ENCODE measurements at places on chromosomes 2 and 18.

GRCh38 chr2:74201196-74201595 is 2.8 kb downstream of the MTHFD2 start:
- no peak for DNase-seq

- no peak for DNase-seq
Observed at GRCh38 chr2:120722568-120723421, 12.9 kb upstream of the GLI2 start.

DNA sequence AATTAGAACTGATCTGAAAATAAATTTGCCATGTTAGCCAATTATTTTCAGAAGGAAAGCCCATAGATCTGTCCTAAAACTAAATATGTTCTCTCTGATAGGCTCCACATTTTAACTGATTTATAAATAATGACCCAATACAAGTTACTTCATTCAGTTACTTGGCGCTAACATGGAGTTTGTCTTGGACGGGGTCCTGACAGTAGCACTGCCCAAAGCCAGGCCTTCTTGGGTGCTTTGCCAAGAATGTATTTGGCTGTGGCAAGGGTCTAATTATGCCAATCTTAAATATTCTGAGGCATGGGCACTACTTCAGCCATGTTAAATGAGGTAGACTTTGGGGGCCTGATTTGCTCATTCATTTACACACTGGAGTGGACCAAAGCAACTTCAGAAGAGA is 135.0 kb upstream of the PKDCC start:
- no peak for DNase-seq

DNA sequence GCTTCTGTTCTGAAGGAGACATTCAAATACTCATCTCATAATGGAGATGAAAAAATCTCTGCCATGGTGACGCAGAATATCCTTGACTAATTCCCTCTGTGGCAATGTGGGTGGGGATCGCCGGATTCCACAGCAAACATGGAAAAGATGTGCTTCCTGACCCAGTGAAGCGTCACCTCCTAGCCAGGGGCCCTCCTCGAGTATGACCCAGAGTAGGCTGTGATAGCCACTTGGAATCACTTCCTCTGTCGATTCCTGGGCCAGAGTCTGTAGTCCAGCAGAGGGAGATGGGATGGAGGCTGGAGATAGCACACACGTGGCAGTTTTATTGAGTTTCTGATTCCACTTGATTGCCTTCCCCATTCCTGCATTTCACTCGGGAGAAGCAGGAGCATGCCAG is 36.8 kb downstream of the DRC1 start:
- DNase-seq: no peak

DNA sequence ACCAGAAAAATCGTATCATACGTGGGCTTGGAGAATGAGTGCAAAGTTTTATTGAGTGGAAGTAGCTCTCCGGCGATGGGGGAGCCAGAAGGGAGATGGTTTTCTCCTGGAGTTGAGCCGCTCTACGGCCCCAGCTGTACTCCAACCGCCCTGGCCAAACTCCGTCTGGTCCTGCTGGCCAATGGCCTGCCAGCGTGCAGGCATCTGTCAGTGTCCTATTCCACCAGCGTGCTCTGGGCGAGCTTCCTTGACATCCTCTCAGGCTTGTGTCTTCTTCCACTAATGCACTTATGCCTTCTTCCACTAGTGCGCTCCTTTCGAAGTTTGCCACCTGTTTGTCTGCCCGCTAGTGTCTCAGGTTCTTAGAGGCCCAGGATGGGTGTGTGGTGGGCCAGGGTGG is 345.5 kb upstream of the CDH19 start:
- no peak for DNase-seq

- no peak for DNase-seq
Observed at GRCh38 chr2:46386763-46387162, 89.6 kb downstream of the EPAS1 start.

- no peak for DNase-seq
Observed at GRCh38 chr2:219497495-219498279, 1.0 kb upstream of the GMPPA start.

DNA sequence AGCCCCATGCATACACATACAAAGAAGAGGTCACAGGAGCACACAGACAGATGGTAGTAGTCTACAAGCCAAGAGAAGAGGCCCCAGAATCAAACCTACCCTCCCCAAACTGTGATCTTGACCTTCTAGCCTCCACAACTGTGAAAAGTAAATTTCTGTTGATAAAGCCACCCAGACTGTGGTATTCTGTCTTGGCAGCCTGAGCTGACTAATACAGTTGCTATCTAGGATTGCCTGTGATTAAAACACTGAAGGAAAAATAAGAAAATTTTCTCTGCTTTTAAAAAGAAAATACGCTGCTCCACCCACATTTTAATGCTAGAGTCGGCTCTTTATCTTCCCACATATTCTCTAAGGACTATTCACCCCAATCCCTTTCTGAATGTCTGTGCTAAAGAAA is 143.7 kb upstream of the TMEM200C start:
- DNase-seq: no peak

GRCh38 chr2:105928563-105928962 is 183.9 kb downstream of the NCK2 start:
- no peak for DNase-seq

- DNase-seq: no peak
Observed at GRCh38 chr2:33451825-33452224, 24.6 kb upstream of the RASGRP3 start.

DNA sequence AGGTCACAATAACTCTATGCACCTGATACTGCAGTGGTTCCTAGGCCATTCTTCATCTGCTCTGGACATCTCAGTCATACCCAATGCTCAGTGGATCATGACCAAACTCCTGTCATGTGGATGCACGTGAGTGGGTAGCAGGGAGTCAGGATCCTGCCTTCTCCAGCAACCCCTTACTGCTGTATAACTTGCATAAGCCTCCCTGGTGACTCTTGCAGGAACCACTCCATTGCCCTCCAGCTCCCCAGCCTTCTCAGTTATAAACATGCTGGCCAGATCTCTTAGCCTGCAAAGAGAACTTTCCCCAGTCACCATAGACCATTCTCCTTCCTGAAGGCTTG is 98.6 kb upstream of the ZNF397 start:
- no peak for DNase-seq

DNA sequence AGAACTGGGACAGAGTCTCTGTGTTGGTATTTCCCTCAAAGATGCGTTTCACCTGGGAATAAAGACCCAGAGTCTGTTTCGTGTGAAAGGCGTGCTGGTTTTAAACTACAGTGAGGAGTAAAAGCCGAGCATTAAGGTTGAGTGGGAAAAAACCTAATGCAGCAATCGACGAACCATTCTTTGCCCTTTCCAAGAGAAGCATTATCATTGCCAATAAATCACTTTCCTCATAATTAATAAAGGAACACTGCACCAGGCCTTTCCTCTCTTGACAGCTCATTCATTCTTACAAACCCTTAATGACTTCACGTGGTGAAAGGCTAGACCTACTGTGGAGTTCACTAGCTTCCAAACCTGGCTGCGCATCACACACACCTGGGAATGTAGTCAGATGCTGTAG is 896 bp upstream of the SLC8A1 start:
- DNase-seq: no peak

DNA sequence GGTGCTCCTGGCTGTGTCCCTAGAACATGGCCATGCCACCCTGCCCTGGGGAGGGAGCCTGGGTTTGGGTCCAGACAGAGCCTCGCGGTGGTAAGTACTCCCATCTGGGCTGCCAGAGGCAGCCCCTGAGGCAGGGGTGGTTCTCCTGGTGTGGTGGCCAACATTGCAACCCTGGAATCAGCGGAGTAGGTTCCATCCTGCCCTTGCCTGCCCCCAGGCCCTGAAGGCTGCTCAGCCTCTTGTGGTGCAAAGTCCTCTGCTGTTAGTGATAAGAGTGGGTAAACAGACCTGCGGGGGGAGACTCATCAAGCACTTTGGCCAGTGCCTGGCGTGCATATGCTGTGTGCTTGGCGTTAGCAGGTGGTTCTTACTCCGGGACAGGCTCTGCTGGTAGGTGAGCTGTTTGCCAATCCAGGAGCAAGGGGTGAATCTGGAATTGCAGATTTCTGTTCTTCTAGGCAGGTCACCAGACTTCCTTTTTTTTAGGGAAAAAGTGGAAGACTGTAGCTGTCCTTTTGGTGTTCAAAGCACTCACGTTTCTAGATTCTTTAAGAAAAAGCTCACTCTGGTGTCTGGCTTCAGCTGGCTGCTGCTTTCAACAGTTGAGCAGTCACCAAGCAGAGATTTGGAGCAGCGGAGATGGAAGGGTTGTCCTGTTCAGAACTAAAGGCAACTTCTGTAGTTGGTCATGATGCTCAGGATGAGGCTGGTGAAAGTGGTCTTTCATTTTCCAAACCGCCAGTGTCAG is 3.2 kb downstream of the CNNM3 start:
- DNase-seq: no peak

- DNase-seq: no peak
Observed at GRCh38 chr2:1757567-1757966, 13.3 kb upstream of the PXDN start.

DNA sequence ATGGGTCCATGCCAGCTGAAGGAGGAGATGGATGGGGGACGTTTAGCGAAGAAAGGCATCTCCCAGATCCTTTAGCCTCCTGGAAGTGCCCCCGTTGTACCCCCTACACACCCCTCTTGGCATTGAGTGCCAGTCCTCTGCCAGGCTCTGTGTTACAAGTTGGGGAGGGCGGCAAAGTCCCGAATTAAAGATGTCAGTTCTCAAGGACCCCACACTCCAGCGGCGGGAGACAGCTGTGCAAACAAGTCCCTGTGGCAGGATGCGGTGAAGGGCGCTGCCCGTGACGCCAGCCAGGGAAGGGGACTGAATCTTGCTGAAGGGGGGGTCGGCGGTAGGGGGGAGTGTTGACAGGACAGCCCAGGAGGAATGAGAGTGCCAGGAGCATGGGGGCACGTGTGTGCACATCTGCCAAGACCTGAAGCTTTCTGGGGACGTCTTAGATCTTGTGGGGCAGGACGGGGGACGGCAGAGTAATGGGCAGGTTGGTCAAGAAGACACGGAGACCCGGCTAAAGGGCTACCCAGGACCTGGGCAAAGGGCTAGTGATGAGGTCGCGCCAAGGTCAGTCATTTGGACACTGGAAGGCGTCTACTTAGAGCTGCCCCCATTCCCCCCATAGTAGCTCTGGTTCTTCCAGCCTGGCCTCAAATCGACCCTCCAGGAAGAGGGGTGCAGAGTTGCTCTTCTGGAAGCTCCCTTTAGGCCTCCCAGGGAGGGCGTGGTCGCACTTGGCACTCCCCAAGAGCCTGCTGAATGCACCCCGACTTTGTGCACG is 2.8 kb upstream of the CTDSP1 start:
- no peak for DNase-seq

- no peak for DNase-seq
Observed at GRCh38 chr18:46416706-46417638, 240.0 kb downstream of the LOXHD1 start.

- DNase-seq: no peak
Observed at GRCh38 chr2:216880509-216881184, 20.8 kb upstream of the TNP1 start.

- DNase-seq: no peak
Observed at GRCh38 chr18:70322928-70323327, 34.1 kb downstream of the SOCS6 start.

- no peak for DNase-seq
Observed at GRCh38 chr2:150618245-150618895, 130.9 kb upstream of the RND3 start.

DNA sequence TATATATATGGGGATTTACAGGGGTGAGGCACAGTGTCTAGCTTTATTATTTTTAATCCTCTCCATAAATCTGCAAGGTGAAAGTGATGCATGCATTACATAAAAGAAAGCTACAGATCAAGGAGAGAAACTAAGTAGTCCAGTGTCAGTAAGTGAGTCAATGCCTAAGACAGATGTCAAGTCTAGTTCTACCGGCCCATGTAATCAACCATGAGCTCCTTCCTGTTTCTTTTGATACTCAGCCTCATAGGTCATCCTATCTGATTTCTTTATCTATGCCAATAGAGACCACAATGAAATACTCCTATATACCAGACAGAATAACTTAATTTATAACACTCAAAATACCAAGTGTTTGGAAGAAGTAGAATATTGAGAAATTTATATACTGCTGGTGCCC is 20.2 kb upstream of the GYPC start:
- no peak for DNase-seq

- no peak for DNase-seq
Observed at GRCh38 chr2:181649436-181649979, 7.4 kb downstream of the CERKL start.

- no peak for DNase-seq
Observed at GRCh38 chr2:102826904-102827303, 65.1 kb downstream of the TMEM182 start.

- peak; percentile 20 for DNase-seq
Observed at GRCh38 chr2:30336978-30337841, 105.9 kb downstream of the LBH start.

GRCh38 chr2:10493634-10494281 is 45.6 kb upstream of the ODC1 start:
- peak; percentile 66 for DNase-seq

DNA sequence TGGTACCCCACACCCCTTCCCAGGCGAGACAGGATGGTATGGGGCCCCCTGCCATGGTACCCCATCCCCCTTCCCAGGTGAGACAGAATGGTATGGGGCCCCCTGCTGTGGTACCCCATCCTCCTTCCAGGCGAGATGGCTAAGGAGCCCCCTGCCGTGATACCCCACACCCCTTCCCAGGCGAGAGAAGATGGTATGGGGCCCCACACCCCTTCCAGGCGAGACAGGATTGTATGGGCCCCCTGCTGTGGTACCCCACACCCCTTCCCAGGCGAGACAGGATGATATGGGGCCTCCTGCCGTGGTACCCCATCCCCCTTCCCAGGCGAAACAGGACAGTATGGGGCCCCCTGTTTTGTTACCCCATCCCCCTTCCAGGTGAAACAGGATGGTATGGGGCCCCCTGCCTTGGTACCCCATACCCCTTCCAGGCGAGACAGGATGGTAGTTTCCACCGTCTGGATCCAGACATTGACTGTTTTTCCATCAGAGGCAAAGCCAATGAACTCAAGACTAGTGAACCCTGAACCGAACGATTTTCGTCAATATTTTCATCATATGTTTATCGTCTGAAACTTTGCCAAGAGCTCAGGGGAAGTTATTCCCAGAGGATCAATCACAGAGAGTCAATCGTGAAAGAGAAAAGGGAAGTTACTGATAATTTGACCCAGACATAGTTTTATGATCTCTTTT is 75.0 kb downstream of the MYCN start:
- DNase-seq: no peak

GRCh38 chr2:210086292-210086691 is 83.9 kb downstream of the RPE start:
- DNase-seq: no peak

DNA sequence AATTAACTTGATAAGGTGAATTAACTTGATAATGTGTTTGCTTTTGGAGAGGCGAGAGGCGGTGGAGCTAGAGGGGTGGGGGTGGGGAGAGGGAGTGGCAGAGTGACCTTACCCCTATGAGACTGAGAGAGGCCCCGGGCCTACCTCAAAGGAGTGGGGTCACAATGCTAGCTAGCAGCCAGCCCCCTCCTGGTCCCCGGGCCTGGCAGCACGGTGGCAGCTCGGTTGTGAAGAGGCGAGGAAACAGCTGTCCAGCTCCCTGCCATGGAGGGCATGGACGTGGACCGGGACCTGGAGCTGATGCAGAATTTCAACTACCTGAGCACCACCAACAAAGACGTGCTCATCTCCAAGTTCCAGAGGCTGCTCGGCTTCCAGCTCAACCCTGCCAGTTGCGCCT is 123.9 kb downstream of the RGPD3 start:
- no peak for DNase-seq
